ENCODE measurements at places on chromosomes 4 and X.

GRCh38 chr4:117783716-117784115 lies 250.6 kb upstream of the NDST3 start:
- no peak for DNase-seq

DNA sequence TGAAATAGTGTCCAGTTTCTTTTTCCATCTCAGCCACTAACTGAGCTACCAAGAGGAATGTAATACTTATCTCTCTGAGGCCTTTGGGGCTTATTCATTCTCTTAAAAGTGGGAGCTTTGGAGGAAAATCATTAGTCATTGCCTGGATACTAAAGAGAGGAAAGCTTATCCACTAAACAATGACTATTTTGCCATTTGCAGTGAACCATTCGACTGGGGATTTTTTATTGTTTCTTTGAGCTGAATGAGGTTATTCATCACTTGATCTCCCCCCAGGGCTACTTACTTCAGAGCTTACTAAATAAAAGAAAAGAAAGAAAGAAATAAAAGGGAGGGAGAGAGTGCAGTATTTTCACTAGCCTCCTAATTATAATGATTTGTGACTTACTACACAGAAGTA lies 1329.5 kb upstream of the TENM3 start:
- DNase-seq = peak; percentile 12

- peak; percentile 22 for DNase-seq
Measured at GRCh38 chrX:23554304-23554703, 113.0 kb upstream of the PRDX4 start.

- no peak for DNase-seq
Measured at GRCh38 chrX:68945081-68945602, 116.3 kb downstream of the EFNB1 start.

DNA sequence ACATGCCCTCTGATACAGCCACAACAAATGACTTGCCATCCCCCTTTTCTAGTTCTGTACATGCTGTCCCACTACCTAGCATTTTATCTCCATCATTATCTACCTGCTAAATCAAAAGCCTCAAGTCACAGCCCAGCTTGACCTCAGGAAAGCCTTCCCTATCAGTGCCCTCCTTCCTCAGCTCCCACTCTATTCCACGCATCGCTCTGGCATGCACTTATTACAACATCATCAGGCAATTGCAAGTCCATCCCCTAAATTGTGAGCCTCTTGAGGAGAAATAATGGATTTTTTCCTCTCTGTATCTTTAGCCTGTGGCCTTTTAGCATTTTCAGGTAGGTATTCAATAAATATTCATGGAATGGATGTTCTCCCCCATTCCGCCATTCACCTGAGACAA lies 5.7 kb downstream of the ARL13A start:
- DNase-seq = no peak

DNA sequence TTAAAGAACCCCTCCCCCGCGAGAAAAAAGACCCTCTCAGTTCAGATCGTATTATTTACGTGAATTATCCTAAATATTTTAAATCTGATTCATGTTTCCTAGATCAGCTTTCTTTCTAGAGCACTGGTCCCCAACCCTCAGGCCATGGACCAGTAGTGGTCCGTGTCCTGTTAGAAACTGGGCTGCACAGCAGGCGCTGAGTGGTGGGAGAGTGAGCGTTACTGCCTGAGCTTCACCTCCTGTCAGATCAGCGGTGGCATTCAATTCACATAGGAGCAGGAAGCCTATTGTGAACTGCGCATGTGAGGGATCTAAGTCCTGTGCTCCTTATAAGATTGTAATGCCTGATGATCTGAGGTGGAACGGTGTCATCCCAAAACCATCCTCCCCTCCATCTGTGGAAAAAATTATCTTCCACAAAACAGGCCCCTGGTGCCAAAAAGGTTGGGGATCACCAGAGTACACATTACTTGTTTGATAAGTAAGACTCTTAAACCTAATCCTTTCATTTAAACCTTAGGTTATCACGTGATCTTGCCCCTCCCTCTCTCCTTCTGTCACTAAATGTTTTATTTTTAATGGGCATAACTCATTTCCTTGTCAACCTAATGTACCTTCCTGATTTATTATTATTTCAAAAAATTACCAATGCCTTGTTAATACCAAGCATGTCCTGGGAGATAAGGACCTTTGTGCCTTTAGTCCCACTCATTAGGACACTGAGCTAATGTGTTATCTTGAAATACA lies 442.9 kb downstream of the TLL1 start:
- DNase-seq = no peak

DNA sequence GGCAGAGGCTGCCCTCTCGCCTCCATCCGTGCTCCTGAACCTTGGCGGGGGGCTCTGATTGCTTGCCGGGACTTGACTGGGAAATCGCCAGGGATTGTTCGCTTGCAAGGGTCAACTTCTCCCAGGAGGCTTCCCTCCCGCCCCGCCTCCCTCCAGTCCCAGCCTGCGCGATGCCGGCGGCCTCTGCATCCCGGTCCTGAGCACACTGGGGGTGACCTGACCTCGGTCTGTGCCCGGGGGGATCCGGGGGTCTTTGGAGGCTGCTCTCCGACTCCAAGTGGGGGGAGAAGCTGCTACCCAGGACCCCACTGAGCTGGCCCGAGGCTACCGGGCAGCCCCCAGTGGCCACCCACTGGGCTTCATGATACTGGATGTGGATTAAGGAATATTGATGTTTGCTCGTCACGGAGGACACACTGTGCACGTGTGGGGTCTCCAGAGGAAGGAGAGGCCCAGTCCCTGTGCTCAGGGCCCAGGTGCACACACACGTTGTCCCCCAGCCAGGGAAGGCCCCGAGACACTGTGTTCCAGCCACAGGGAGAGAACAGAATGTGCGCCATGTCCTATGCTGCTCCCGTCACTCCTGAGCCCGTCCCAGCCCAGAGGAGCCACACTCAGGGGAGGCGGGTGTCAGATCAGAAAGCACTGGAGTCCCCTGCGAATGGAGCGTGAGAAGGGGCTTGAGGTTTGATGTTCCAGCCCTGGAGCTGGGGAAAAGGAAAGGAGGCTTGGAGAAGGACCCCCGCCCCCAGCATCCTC lies 55.9 kb upstream of the NKX1-1 start:
- DNase-seq = no peak

DNA sequence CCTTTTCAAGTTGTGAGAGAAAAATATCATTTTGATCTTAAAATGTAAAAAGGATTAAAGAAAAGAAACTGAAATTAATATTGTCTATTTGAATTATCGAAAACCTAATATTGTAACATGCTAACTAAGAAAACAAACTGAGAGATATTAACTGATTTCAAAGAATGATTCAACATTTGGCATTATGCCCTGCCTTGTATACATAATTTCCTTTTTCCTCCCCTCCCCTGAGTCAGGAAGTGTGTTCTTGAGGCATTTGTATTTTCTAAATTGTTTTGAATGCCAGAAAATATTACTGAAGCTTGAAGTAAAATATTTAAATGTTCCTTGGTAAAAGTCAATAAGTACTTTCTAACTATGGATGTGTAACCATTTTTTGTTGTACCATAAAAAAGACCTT lies 49.4 kb downstream of the RPS6KA3 start:
- DNase-seq = peak; percentile 16

GRCh38 chr4:178894126-178894525 lies 1451.9 kb upstream of the AGA start:
- DNase-seq = no peak

- DNase-seq = no peak
Measured at GRCh38 chrX:54708404-54708803, 89.7 kb downstream of the ITIH6 start.

GRCh38 chrX:101395789-101396188 lies 5.0 kb downstream of the RPL36A start:
- no peak for DNase-seq

DNA sequence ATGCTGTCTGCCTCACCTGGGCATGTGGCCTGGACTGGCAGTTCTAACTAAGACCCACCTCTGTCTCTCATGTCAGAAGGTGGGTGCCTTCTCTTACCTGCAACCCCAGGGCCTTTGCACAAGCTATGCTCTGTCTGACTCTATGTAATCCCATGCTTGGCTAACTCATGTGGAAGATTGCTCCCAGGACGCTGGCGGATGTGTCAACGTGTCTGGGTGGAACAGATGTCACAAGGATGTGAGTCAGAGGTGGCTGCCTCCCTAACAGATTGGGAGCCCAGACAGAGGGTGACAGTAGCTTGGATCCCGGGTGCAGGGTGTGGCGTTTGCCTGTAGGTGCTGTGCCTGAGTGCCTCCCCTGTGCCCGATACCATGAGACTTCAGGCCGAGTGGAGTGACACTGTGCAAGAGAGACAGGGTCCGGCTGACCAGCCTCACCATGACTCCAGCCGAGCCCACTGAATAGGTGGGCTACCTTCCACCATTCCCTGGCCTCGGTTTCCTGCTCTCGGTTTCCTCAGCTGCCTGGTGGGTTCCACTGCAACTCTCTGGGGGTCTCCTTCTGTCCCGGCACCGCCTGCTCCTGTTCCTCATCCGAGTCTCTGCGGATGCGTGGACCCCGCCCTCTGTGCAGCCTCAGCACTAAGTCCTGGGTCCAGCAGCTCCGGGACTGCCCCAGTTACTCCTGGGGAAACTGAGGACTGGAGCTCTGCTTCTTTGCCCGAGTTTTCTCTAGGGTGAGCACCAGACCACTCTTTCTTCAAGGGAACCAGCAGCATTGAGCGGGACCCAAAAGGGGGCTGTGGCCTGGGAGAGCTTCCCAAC lies 11.0 kb downstream of the SH3BP2 start:
- DNase-seq = peak; percentile 40

GRCh38 chr4:25103418-25103817 lies 56.8 kb downstream of the SEPSECS start:
- no peak for DNase-seq

- DNase-seq = no peak
Measured at GRCh38 chrX:112058255-112058654, 24.3 kb downstream of the TRPC5 start.

- no peak for DNase-seq
Measured at GRCh38 chr4:45713996-45714395, 409.9 kb downstream of the GABRG1 start.

DNA sequence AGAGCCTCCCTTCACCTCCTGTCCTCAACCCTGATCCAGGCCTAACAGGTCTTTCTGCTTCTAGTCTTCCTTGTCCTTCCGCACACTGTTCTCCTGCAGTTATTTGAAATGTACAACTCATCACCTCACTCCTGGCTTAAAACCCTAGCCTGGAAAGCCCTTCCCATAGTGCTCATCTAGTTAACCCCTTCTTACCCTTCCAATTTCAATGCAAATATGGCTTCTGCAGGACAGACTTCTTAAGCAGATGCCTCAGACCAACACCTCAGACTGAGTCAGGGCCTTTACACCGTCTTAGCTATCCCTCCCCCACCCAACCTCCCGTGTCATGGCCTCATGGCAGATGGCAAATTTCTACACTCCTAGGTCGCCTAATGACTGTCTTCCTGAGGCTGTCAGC lies 130.4 kb downstream of the BCOR start:
- DNase-seq = no peak

Measured in HCT116 (cell line).